ENCODE measurements at places on chromosomes 6 and 20. TPM values are rescaled to one million over a fixed set of nuclear protein-coding genes. Genes with fewer than 3 reads are reported as not detected.

KCNG1 gene
- 22.4 TPM for total RNA-seq

BANF2 gene
- not detected for total RNA-seq

YIPF3 gene
- total RNA-seq: 68.5 TPM

DNA sequence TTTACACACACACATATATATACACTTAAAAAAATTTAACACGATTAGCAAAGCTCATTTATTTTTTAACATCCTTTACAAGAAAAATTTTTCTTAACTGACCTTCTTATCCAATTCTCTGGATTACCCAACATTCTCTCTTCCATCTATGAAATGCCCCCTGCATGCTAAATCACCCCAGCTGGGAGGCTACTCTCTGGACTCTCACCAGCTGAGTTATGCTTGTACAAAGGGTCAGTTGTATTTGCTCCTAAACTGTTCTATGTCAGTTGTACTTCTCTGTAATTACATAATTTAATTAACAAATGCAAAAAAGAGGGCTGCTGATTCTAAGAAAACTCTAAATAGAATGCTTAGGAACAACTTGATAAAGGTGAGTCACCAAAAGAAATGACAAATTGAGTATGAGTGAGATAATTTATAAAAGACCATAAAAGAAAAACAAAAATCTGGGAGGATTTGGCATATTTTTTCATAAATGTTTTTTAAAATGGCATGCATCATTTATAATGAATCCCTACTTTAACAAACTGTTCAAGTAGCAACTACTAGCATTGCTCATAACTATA lies 120.5 kb downstream of the KIF13A start:
- peak; percentile 8 for DNase-seq

GRCh38 chr6:149974825-149975224 lies 11.1 kb downstream of the ULBP1 start:
- no peak for DNase-seq

DNA sequence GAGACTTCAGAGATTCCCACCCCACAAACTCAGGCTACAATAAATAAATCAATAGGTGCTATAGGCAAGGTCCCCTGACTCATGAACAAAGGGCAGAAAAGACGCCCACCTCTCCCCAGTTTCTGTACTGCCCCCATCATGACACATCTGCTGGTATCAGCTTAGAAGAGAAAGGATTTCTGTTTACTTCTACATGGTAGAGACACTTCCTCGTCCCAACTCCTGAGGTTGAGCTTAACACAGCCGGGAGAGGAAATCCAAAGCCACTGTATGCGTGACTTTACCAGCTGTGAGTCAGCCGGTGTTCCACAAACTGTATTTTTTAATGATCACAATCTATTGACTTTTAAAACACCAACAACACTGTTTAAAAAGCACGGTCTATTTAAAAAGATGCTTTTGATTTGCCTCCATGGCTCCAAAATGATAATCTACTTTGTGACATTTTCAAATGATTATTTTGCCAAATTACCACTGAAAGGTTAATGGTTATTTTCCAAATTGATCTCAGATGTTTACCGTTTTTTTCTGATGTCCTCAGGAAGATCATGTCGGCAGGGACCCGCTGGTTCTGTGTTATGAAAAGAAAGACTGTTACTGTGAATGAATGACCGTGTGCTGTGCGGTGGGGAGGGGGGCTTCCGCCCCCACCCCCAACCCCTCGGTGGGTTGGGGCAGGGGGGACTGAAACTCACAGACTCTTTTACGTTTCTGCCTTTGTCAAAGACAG lies 72.5 kb downstream of the ATP9A start:
- no peak for DNase-seq

DNA sequence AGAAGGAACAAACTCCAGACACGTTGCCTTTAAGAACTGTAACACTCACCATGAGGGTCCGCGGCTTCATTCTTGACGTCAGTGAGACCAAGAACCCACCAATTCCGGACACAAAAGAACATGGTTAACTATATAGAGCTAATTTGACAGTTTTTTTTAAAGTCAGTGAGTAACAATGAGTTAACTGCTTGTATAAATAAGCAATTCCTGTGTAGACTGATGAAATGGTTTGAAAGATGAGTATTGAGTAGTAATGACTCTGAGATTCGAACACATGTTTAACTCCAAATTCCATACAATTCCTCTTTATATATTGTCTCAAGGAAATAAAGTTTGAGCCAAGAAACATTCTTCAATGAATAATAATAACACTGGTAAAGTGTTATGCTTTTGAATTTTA lies 478.0 kb downstream of the MMUT start:
- DNase-seq: no peak

Measured in frontal cortex (tissue), 4 donors.